ENCODE measurements at places on chromosomes 12 and 14.
A peak's percentile ranks its signal among the peaks of the same experiment; 100 is the strongest.

DNA sequence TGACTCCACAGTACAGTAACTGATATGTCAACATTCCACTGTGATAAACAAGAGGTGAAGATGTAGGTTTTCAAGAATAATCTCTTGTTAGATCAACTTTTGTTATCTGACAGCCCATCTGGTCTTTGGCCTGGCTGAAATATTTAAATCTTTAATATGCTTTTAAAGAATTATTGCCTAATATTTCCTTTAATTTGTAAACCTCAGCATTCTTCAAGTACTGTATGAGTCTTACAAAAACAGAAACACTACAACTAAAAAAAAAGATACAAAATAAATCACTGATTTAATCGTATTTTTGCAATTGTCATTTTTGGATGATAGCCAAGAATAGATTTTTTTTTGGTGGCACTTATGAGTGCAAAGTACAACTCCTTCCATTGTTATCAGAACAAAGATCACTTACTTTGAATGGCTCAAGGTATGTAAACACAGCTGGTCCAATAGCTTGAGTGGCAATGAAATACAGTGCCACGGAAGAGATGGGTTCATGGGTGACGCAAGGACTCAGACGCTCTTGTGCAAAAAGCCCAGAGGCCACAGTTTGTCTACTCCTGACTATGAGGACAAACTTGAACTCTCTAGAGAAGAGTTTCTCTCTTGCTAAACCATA lies 109.5 kb downstream of the PAX9 start:
- no peak for DNase-seq

DNA sequence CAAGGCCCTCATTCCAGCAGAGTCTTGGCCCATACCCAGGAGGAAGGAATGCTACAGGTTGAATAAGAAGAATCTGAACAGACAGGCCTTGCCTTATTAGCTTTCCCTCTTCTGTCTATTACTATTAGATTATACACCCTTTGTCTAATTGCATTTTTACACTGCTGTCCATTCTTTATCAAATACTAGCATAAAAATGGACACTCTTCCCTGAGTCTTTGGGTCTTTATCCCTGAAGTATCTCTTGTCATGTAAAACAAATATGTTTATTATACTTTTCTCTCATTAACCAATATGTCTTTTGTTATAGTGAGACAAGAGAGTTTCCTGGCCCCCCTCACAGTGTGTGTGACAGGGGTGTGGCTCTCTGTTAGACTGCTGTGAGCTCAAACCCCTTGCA lies 897.4 kb upstream of the SEL1L start:
- DNase-seq, result no peak

DNA sequence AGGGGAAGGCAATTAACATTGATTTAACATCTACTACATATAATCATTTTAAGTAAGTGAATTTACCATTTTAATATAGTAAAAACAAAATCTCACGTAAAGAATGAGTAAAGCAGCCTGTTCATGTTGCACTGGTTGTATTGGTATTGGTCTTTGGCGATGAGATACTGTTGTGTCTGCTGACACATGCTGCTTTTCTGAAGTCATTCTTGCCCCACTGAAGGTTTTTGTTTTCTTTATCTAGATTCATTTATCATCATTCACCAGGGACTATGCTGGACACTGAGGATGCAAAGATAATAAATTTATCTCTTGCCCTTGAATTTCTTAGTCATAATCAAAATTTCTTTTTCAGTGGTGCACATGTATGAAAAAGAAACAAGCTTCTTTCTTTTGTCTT lies 246.2 kb upstream of the NPAS3 start:
- peak; percentile 5 for DNase-seq

GRCh38 chr14:20190596-20190995 lies at the start of gene OR11G2:
OR11G2 (plus strand) TSS chr14:20190896; CDS start chr14:20197438, 6,542 bp downstream.
- DNase-seq, result no peak

GRCh38 chr12:104439137-104439536 lies 17.6 kb upstream of the CHST11 start:
- no peak for DNase-seq

- no peak for DNase-seq
Measured at GRCh38 chr12:117387832-117388231, 26.4 kb upstream of the NOS1 start.

DNA sequence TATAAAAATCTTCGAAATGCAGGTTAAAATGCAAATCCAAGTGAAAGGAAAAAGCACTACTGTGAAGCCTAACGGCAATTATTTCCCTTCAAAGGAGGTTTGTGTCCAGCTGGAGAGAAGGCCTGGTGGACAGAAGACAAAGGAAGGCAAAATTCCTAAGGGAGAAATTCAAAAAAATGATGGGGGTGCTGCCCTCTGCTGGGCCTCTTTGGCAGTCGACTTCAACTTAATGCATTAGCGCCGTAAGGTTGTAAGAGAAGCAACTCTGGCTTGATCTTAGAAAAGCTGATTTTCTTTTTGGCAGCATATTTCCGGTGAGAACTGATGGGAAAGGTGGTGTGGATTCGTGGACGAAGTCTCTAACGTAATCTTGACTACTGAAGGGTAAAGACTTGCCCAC lies 34.3 kb upstream of the CHFR start:
- DNase-seq, result no peak

GRCh38 chr12:51051787-51052186 lies 3.7 kb downstream of the LETMD1 start:
- peak; percentile 21 for DNase-seq

DNA sequence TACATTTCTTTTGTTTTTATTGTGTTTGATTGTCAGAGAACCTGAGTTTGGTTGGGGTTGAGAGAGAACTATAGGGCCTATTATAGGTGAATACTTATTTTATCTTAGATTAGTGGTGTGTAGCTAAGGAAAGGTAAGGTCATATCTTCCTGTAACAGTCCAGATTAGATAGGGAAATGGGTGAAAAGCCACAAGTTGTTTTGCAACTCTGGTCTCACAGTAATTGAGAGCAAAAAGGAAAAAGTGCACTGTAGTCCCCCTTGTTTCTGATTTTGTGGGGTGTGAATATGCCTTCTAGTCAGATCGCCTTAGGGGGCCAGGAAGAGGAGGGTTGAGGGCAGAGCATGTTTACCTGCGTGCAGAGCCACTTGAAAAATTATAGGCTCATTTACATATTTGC lies 8.9 kb downstream of the MSRB3 start:
- DNase-seq, result no peak

DNA sequence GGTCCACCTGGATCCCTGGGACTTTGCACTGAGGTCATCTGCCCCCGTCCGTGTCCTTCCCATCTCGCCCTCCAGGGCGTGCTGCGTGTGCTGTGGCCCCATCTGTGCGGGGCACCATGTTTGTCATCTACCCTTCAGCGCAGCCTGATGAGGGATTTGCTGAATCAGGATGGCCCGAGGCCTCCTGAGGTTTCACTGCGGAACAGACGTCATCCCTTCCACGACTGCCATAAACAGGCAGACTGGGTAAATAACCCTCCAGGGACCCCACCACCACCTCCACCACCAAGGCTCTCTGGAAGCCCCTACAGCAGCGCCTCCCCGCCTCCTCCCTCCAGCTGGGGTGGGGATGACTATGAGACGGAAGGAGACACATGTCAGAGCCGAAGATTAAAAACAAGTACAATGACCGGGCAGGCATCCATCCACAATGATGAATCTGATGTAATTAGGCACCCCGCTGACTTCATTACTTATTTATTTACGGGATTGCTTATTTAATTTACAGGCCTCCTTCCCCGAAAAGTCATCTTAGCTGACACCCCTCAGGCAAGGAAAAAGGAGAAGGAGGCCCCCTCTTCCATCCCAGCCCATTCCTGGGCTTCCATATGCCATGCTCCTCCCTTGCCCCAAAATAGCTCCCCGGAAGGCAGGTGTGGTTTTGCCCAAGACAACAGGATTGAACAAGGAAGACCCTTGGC lies 39.4 kb downstream of the NCOR2 start:
- peak; percentile 84 for DNase-seq

GRCh38 chr12:112314981-112315380 lies 67.2 kb downstream of the HECTD4 start:
- peak; percentile 35 for DNase-seq

GRCh38 chr12:132560364-132560613 lies 50.1 kb downstream of the LRCOL1 start:
- no peak for DNase-seq

DNA sequence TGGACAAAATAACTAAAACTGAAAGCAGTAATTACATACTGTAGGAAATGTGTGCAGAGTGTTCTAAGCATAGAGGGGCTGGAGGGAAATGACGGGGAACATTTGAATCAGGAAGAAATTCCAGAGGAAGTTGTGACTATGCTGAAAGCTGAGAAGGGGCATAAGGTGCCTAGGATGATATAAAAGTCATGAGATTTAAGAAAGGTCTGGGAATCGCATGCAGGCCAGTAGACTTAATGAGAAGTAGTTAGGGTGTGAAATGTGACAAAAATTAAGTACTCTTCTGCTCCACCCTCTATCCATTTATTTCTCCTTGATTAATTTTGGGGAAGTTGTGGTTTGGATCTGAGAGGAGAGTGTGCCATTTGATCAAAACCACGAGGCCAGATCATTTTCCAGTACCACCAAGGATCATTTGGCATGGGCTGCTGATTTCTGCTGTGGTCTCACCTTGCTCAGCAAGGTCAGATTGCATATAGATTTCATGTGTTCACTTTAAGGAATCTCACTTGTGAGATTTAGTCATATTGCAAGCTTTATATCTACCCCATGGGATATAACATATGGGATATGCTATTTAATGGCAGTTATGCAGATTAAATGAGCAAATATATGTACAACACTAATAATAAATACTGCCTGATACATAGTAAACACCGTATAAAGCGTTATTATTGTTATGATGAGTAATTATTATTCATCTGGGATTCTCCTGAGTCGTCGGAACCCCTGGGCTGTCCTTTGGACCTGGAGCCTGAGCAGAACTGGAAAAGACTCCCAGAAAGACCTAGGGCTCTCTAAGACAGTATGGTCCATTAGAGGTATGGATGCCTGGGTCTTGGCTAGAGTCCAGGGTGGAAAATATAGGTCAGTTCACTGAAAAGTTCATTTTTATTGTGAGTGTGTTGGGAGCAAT lies 72.3 kb downstream of the SRGAP1 start:
- DNase-seq, result peak; percentile 54

DNA sequence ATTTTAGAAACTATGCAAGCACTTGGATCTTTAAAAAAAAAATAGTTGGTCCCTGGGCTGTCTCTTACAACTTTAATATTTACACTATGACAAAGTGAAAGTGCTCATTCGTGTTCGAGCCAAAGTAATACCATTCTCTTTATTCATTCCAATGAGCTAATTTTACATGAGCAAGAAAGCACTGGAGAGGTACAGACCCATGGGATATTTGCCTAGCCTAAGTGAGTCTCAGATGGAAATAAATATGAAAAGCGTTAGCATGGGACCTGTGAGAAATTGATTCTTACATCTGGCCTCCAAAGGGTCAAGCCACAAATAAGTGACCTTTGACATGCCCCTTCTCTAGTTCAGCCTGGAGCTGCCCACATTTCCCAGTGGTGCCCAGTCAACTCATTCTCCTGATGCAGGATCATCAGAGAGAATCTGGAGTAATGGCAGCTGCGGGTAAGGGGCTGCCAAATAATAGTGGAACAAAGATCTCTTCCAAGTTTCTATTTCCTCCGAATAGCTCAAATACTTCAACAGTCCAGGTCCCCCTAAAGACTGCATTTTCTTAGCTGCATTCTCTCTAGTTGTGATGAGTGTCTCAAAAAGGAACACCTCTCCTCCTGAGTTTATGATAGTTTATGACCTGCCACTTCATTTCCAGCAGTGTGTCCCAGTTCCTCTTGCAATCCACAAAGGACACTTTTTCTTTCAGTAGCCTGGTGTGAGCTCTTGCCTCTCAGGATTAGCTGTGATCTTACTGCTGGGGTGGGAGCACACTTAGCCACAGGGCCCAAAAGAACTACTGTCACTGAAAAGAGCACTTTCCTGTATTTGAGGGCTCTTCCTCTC lies 208.2 kb downstream of the DAD1 start:
- DNase-seq, result peak; percentile 48

DNA sequence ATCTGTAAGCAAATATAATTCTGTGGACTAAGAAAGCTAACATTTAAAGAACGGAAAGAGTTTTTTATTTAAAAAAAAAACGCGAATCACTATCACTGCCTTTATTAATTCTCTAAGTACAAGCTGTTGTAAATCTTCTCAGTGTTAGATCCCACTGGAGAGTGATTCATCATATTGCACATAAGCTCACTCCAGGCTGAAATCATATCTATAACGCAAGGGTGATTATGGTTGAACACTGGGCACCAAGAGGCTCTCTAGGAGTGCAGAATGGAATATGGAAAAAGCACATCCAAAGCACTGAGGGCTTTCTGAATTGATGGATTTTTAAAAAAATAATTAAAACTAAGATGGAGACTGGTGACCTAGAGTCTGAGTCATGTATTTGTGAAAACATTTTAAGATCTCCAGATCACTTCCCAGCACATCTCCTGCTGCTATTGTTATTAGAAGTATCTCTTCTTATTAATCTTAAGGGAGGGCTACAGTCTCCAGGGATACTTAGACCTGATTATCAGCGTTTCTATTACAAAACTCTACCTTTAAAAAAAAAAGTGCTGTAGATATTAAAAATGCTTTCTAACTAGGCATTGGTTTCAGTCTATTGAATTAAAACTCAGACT lies 1106.8 kb downstream of the AACS start:
- no peak for DNase-seq

GRCh38 chr12:124881123-124881522 lies 17.5 kb upstream of the SCARB1 start:
- no peak for DNase-seq

DNA sequence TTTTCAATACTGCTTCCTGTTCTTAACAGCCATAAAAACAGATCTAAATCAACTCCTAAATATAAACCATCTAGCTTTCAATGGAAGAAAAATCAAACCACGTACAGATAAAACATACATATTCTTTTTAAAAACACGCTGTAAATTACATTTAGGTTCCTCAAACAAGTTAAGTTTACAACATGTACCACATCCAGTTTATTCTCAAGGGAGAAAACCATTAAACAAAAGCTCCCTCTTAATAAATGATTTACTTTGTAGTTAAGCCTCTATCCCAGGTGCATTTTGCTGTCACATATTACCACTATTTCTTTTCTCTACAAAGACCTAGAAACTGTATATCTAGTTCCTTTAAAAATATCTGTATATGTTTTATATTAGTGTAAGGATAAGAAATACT lies 3.1 kb downstream of the NUMB start:
- no peak for DNase-seq

- DNase-seq, result peak; percentile 57
Measured at GRCh38 chr14:51603495-51603894, 48.2 kb upstream of the FRMD6 start.

GRCh38 chr12:46342562-46343033 lies 30.0 kb downstream of the SLC38A2 start:
- peak; percentile 63 for DNase-seq

GRCh38 chr12:100435957-100436356 lies 37.7 kb upstream of the NR1H4 start:
- no peak for DNase-seq
